IMR-90 (cell line): ENCODE measurements at places on chromosomes 12 and 14. TPM values are rescaled to one million over a fixed set of nuclear protein-coding genes. Genes with fewer than 3 reads are reported as not detected.

DNA sequence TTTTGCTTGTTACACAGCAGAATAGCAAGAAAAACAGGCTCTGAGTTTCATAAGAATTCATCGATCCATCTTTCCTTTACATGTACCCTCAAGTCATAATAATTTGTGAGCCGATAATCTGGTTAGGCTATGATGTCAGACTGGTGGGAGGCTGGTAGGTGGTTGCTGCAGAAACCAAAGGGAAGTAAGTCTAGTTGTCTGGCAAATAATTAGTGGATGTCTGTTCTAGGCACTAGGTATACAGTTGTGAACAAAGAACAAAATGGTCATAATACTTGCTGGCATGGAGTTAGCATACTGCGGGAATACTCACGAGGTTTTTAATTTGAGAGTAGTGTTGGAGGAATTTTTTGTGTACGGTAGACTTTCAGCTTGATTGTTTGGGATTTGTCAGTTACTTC, 8.8 kb downstream of the SUSD6 start:
- DNase-seq: no peak

GRCh38 chr12:41212625-41213024, 24.5 kb downstream of the PDZRN4 start:
- no peak for DNase-seq

DNA sequence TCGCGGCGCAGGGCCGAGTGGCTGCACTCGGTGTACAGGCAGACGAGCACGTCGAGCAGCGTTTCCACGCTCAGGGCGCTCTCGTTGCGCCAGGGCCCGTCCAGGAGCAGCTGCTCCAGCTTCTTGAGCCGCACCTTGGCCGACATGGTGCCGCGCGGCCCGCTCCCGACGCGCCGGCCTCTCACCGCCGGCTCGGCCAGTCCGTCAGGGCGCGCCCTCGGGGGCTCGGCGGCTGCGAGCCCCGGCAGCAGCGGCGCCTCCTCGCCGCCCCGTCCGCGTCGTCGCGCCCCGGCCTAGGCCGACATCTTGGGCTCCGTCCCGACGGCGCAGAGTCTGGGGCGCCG, 349 bp downstream of the CDC42BPB start:
- no peak for DNase-seq

DNA sequence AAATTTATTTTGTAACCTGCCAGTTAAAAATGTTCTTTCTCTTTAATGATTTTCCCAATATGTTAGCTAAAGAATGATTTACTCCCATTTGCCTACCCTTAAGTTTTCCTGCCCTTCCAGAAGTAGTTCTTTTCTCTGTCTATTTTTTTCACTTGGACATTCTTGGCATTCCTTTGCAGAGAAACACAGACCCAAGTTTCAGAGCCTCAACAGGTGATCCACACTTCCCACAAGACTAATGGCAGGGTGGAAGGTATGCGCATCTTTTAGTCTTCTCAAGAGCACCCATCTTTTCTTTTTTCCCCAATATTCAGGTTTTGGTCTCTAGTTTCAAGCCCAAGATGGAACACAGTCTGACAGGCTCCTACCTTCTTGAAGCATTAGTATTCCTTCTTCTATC, 420.7 kb downstream of the ADAMTS20 start:
- no peak for DNase-seq

DNA sequence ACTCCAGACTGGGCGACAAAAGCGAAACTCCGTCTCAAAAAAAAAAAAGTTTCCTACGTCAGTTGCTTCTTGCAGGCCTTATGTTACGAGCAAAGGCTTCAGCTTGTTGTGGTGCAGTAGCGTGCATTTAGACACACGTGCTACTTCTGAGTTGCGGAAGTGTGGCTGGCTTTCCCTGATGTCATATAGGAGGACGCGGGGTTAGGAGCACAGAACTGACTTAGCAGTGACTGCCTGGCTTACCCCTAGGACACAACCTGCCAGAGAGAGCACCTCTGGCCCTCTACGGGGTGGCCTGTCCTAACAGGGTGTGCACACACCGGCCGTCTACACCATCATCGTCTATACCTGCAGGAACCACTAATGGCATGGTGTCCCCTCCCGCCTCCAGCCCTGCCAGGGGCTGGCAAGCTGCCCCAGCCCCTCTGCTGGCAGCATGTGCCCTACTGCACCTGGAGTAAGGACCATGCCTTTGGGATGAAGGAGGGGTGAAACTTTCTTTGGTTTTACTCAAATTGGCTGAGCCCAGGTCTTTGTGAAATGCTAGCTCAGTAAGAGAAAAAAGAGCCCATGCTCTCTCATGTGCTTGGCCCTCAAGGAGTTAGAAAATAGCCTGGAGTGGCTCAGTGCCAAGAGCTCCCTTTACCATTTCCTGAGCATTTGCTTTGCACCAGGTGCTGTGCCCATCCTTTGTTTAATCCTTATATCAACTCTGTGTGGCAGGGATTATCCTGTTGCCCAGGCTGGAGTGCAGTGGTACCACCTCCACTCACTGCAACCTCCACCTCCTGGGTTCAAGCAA, 1.7 kb upstream of the GPR68 start:
- no peak for DNase-seq

- no peak for DNase-seq
Measured at GRCh38 chr12:116459011-116459875, 99.9 kb upstream of the MAP1LC3B2 start.

DNA sequence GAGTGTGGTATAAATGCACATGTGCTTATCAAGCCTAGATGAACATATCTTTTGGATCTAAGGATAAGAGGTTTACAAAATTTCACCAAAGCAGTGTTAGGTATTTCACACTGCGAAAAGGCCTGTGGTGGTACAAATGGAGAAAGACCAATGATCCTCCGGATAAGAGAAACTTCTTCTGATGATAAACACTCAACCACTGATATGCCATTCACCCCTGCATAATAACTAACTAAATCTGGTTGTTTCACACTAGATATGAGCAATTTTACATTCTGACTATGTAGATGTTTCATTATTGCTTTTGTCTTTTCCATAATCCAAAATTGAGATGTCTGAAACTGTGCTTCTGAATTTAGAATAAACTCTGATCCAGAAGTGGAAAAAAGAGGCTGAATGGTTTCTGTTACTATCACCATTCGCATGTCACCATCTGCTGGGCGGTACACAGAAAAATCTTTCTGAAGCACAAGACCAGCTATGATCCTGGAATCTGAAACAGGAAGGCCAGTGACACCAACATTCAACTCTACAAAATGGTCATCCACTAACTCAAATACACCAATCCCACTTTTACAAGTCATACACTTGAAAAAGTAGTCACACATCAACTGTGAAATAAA, 1.3 kb downstream of the BBS10 start:
- peak; percentile 79 for DNase-seq

DNA sequence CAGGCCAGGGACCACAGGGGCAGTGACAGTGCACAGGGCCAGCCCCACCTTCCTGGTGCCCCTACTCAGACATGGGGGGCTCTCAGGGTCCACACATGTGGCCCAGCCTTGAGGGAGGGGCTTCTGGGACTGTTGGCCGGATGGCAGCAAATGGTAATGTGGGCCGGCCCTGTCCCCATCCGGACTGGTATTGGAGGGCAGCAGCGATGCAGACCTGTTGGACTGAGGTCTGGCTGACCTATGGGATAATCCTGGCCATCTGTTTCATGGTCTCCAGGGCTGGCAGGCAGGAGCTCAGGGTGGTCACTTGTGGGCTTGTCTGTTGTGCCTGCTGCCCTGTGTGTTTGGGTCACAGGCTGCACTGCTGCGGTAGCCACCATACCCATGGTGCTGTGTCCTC, 387.5 kb downstream of the TMEM121 start:
- DNase-seq: no peak

Gene RNASE7
- total RNA-seq: not detected in 2 replicates
